ENCODE measurements at places on chromosomes 12 and 14.

DNA sequence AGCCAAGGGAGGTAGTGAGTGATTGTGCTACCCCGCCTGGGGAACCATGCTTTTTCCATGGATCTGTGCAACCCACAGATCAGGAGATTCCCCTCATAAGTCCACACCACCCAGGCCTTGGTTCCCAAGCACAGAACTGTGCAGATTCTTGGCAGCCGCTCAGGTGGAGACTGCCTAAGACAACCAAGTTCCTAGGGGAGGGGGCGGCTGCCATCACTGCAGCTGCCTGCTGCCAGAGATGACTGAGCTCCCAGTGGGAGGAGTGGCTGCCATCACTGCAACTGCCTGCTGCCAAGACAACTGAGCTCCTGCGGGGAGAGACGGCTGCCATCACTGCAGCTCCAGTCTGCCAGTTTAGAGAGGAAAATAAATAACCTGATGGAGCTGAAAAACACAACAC lies 138.3 kb upstream of the GARIN2 start:
- no peak for DNase-seq

GRCh38 chr12:21823581-21823980 lies 49.1 kb upstream of the KCNJ8 start:
- DNase-seq: no peak

- DNase-seq: no peak
Observed at GRCh38 chr12:68303850-68304249, 28.3 kb downstream of the MDM1 start.

DNA sequence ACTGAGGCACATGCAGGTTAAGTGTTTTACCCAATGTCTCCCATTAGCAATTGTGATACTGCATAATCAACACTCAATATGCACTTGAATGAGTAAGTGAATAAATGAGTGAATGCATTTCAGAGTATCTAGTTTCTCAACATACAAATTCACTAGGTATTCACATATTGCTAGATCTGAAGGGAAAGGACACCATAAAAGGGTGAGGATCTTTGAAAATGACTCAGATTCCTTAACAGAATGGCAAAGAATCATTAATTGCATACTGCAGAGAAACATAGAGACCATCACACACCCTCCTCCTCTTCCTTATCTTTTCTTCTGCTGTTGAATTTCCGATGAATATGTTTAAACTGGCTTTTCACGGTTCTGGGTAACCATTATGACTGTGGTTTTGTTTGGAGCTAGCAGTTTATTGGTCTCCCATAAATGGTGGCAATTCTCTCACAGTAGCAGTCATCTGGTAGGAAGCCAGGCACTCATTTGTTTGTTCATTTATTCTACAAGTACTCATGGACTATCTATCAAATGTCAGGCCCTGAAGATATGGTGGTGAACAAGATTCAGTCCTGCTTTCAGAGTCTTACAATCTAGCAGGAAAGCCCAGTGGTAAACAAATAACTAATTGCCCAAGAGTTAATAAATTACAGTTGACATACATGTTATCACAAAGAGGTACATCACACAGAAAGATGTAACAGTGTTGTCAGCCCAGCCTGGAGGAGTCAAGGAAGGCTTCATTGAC lies 70.2 kb downstream of the LLPH start:
- DNase-seq: no peak

DNA sequence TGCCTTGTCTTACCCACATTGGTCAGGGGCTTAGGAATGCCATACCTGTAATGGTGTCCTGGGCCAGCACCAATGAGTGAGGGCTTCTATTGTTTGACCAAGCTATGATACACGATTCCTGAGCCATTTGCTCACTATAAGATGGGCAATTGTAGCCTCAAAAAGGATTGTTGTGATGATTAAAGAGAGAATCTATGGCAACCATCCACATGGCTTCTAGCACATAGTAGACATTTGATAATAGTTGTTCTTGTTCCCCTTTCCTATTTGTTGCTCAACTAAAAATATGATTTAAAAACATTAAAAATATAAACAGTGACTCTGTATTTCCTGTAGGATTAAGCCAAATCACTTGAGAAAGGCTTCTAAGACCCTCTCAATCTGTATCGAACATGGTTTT lies 366.1 kb downstream of the PCNX1 start:
- DNase-seq: no peak

GRCh38 chr14:104893435-104894207 lies 28.6 kb downstream of the CEP170B start:
- peak; percentile 30 for DNase-seq

GRCh38 chr12:106078358-106079010 lies 60.3 kb downstream of the NUAK1 start:
- no peak for DNase-seq
